ENCODE measurements at places on chromosomes 13 and 19.

GRCh38 chr13:107847406-107847805, 367.9 kb downstream of the LIG4 start:
- no peak for DNase-seq

- DNase-seq = no peak
Measured at GRCh38 chr19:10432736-10433130, 12.4 kb downstream of the PDE4A start.

GRCh38 chr13:112796190-112796915, 106.5 kb downstream of the ATP11A start:
- no peak for DNase-seq

DNA sequence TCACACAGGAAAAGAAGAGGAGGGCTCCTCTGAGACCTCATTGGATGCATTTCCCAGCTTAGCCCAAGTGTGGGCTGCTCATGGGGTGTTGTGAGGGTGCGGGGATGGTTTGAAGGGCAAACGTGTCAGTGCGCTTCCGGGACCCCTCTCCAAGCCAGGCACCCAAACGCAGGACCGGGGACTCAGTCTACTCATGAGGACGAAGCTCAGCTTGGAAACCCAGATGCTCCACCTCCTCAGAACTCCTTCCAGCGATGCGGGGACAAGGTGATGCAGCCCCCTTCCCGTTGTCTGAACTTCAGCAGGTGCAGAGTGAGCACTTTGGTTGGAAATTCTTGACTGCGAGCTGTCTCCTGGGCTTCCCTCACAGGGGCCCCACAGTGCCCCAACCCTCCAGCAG, 33.1 kb upstream of the MTIF3 start:
- DNase-seq = no peak

DNA sequence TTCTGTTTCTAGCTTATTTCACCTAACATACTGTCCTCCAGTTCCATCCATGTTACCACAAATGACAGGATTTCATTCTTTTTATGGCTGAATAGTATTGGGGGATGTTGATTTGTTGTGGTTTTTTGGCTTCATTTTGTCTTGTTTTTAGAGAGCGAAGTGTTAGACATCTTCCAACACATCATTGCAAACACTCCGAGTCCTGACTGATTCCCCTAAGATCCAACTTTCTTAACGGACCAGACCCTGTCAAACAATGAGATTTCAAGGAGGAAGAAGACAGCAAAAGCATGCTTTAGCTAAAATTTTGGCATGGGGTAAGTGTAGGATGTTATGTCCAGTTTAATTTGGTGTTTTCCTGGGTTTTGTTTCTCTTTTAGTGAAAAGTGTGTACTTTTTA, 3.8 kb upstream of the CASP14 start:
- no peak for DNase-seq

GRCh38 chr13:110529522-110530311, 31.8 kb downstream of the RAB20 start:
- no peak for DNase-seq

DNA sequence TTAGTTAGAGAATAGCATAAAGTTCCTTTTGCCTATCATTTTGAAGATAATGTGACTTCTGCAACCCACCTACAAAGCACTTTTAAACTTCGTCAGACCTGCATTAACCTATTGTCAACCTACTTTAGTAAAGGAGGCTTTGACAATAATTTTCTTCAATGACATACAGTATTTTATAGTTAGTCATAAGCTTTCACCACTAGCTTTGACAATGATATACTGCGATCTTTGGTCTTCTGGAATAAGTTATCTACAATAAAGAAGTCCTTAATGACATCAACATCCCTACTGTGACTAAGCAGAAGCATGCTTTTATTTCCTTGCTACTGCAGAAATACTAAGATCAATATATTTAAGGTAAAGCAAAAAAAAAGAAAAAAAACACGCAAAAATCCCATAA, 9.5 kb downstream of the PCDH17 start:
- no peak for DNase-seq

- DNase-seq = peak; percentile 19
Measured at GRCh38 chr13:35835989-35836388, 295.2 kb downstream of the DCLK1 start.

DNA sequence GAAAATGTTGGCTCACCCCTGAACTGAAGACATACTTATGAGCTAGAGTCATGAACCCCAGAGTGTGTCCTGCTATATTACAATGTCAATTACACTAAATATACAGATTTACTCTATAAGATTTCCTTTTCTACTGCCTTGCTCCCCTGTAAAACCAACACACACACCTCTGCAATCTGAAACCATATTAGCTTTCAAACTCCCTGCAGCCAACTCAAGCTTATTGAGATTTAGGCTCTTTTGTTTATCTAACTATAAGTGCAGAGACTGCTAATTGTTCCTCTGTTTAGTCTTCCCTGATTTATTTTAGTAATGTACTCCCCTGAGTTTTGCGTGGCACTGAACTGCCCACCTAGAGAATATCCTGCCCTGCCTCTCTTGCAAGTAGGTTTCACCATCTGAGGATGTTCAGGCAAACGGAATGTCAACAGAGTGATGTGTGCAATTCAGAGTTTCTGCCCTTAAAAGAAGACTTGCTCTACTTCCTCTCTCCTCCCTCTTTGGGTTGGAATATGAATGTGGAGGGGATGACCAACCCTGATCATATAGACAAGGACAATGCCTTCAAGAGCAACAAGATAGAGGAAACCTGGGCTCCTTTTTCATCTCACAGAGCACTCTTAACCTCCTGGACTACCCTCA, 22.3 kb downstream of the FAM216B start:
- DNase-seq = peak; percentile 55

- DNase-seq = no peak
Measured at GRCh38 chr13:46995874-46996273, 99.0 kb upstream of the HTR2A start.

DNA sequence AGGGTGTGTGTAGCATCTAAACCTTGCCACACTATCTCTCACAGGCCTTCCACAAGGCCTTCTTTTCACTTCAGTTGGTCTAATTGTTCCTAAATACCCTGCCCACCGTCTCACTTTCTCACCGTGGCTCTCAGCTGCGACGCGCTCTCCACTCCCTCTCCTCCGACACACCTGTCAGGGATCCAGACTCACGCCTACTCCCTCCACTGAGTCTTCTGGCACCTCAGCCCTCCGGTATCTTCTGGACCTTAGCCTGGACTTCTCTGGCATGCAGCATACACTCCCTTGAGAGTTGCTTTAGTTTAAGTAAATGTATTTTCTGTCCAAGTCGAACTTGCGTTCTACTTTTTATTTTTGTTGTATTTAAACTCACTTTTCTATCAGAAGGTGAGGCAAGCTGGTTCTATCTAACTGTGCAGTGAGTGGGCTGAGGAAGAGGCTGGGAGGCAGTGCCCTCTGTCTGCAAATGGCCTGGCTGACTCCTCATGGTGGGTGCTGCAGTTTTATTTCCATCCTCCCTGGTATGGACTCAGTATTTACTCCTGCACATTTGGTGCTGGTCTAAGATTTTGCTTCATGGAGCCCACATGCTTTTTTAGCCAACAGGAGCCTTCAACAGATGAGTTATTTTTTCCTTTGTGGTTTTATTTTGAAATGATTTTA, 28.5 kb upstream of the ARGLU1 start:
- DNase-seq = no peak

- peak; percentile 62 for DNase-seq
Measured at GRCh38 chr13:33281951-33282595, 3.5 kb downstream of the STARD13 start.

GRCh38 chr13:109782066-109782822, 4.1 kb downstream of the IRS2 start:
- no peak for DNase-seq

DNA sequence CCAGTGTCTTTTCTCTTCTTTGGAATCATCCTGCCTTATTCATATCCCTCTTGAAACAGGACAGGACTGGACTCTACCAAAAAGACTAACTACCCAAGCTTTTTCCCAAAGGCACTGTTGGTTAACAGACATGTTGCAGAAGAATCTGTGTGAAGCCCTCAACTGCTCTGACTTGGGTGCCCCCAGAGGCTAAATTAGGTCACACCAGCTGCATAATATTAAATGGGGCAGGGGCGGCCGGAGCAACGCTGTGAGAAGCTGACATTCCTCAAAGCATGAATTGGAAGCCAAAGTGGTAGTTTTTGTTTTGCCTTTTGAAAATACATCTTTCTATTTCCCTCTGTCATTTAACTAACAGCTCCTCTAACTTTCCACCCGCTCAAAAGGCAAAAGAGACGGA, 185.9 kb downstream of the LHFPL6 start:
- no peak for DNase-seq

DNA sequence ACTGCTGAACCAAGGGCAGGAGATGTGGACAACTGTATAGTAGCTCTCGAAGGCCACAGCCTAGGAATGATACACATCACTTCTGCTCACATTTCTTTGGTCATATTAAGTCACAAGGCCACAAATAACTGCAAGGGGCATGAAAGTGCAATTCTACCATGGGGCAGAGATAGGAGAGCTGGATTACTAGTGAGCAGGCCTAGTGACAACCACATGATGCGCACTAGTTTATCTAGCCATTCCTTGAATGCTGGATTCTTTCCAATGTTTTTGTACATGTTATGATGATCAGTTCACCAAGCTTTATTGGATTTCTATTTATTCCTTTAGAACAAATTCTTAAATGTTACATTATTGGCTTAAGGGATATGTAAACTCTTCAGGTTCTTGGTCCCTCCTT, 100.7 kb downstream of the MIPEP start:
- no peak for DNase-seq

DNA sequence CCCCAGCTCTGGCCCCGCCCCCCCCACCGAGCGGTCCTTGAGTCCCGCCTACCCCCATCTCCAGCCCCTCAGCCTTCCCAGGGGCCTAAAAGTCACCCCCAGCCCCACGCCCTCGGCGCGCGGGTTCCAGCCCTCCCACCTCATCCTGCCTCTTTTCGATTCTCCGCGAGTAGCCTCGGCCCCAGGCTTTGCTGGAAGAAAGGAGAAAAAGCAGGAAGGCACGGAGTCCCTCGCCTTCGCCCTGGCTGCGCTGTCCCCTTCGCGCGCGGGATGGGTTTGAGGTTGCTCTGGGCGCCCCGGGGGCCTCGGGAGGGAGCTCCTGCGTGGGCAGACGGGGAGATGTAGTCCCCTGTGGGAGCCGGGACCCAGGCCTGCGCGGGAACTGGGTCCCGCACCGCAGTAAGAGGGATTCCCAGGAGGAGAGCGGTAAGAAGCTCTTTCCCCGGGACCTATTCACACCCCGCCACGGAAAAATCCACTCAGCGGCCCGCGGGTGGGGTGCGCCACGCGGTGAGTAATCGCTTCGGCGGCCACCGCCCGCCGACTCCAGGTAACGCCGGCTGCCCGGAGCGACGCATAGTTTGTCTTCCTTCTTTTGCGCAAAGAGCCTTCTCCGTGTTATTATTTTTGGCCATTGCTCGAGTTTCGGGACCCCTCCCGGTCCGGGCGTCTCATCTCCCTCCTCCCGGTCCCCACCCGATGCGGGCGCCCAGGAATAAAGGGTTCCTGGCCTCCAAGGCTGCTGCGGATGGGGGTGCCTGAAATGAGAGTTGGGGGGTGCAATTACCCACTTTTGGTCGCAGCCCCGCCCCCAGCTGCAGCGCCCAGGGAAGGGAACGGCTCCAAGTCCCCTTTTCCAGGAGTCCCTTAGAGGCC, 865 bp upstream of the CRLF1 start:
- no peak for DNase-seq

- peak; percentile 60 for DNase-seq
Measured at GRCh38 chr19:39843919-39844793, 2.0 kb downstream of the FBL start.

GRCh38 chr13:95155093-95155492, 146.2 kb downstream of the ABCC4 start:
- no peak for DNase-seq

DNA sequence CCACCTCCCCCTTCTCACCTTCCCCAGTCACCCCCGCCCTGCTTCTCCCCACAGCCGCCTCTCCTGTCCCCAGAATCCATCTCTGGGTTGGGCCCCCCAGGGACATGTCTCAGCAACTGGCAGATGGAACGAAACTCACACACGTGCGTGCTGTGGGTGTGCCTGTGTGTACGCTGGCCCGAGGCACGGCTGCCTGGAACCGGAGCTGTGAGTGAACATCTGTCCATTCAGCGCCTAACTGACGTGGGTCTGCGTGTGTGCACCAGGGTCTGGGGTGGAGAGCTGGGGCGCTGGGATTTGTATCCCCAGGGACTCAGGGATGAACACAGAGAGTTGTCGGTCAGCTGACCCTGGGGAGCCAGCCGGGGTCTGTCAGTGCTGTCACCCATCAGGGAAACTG, 752 bp upstream of the HAS1 start:
- no peak for DNase-seq

DNA sequence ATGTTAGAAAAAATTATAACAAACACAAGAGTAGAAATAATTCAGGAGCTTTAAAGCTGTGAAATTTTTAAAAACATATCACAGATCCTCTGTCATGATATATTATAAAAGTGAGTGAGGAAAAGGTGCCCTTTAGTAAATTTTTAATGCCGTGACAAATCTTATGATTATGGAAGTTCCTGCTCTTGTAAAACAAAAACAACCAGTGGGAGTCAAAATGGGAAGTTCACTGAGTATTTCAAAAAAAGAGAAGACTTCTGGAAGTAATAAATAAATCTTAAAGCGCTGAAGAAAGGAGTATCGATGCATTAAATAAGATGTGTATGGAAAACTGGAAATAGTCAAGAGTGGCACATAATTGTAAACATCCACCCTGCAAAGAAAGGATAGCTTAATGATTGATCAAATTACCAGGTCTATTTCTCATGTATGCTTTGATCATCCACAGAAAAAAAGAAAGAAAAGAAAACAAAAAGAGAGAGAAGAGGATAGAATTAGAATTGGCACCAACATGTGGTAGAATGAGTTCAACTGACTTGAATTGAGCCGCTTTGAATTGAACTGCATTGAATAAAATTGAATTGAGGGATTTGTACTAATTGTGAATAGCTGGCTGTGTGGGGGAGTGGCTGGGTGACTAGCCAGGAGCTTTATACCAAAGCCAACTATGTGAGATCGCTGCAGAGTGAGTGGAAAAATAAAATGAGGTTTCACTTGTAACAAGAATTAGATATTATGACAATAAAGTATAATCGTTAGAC, 647.6 kb upstream of the SPRY2 start:
- DNase-seq = no peak

DNA sequence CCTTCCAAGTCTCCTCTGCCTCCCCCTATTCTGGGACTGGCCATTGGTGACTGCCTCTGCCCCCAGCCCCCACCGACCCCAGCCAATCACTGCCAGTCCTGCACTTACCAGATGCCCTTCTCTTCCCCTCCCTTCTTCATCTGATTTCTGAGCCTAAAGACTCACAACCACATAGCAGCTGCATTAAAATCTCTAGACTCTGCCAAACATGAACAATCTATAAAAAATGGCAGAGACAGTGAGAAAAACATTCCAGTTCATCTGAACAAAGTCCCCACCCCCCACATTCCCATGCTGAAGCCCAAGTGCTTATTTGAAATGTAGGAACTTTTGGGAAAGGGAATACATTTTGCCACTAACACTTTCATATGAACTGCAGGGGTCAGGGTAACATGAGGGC, 60.8 kb downstream of the KCTD12 start:
- peak; percentile 69 for DNase-seq
